ENCODE measurements at places on chromosomes 3 and 15.

GRCh38 chr3:5444253-5444652, 256.7 kb downstream of the EDEM1 start:
- DNase-seq, result no peak

GRCh38 chr3:66662894-66663293, 162.1 kb upstream of the LRIG1 start:
- no peak for DNase-seq

- no peak for DNase-seq
Measured at GRCh38 chr3:79367066-79367465, 400.7 kb downstream of the ROBO1 start.

DNA sequence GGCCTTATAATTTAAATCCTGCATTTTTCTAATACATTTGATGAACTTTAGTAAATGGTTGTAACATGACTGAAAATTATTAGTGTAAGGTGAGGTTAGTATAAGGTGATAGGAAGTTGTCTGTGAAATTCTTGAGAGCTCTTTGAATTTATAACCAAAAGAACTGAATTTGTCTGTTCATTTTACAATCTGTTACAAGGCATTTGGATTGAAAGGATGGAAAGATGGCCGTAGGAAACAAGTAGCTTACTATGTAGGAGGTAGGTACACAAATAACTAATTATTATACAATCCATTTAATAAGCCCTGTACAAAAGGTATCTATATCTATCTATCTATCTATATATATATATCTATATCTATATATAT, 6.6 kb downstream of the DIPK2A start:
- DNase-seq, result no peak

DNA sequence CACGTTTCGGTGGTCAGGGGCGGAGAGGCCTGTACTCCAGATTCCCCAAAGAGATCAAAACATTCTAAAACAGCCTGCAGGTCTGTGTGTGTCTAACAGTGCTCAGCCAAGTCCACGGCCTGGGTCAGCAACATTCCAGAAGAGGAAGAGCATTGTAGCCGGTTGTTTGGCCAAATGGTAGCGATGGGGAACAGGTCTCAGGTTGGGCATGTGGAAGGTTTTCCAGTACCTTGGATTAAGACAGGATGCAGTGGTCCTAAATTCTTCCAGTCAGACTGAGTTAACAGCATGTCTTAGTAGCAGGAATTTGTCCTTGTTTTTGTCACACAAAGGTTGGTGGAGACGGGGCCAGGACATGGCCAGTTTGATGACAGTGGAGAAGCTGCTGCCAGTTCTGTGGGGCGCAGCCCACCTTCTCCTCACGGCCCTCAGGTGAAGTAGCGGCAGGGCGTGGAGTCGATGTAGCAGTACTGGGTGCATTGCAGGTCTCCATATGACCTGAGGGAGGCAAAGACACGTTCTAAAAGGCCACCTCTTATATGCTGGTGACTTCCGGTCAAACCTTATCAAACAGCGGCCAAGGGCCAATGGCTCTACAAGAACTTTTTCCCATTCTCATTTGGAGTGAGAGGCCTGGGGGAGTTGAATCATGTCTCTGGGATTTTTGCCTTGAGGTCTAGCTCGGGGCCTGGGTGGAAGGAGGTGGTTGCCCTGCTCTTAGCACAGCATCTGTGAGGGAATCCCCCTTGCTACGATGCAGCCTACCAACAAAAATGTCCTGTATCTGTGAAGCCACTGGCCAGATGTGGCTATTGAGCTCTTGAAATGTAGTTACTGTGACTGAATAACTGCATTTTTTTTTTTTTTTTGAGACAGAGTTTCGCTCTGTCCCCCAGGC, 24.1 kb downstream of the EAF1 start:
- DNase-seq, result no peak

GRCh38 chr3:168157099-168157700, 61.5 kb upstream of the GOLIM4 start:
- no peak for DNase-seq

DNA sequence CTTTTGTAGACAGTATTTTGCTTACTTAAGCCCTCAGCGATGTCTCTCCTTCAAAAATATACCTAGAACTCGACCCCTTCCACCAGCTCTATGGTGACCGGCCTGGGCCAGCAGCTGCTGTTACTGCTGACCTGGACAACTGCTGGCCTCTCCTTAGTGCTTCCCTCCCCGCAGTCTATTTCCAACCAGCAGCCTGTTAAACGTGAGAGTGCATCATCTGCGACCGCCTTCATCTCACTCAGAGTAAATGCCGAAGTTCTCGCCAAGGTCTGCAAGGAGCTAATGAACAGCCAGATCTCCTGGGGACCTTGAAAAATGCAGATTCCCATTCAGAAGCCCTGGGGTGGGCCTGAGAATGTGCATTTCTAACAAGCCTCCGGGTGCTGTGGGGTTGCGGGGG, 86.7 kb downstream of the RPLP1 start:
- DNase-seq, result no peak

DNA sequence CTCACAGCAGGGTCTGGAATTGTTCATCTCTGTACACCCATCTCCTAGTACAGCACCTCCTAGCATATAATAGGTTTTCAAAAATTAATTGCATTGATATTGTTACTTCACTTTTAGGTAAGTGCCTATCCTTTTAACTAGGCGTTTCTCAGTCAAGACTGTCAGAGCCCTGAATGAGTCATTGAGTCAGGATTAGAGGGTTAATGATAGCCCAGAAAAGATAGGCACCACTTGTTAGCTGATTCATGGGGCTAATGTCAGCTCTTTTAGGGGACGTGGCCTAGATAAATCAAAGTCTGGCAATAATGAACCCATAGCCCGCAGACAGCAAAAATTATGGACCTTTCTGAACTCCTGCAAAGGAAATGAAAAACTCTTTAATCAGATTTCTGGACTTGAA, 42.9 kb downstream of the TIMP4 start:
- DNase-seq, result no peak

DNA sequence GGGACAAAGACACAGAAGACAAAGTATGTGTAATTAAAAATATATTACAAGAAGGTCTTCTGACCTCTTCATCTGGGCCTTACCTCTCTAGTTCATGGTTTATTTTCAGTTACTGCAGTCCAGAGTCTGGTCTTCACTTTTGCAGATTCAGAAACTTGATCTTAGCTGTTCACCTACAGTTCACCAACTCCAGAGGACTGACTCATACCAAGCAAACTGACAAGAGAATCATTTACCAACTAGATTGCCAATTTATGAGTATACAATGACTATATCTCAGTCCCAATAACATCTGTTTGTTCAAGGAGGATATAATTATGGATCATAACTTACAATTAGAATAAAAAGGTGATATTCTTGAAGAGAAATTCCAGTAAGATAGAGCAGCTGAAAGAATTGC, 9.0 kb downstream of the P2RY1 start:
- DNase-seq, result no peak

DNA sequence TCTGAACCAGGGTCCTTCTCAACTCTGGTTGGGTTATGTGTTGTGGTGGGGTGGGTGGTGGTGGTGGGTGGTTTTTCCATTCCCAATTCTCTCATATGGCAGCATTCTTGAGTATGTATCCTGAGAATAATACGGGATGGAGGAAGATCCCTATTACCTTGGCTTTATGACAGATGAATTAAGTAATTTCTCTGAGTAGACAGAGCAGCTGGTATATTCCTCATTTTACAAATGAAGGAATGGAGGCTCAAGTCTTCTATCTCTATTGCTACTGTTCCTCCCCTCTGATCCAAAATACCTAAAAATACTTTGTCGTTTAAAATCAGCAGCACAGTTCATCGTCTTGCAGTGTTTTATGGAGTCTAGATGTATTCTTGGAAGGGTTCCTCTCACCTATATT, 10.4 kb downstream of the GYG1 start:
- no peak for DNase-seq

DNA sequence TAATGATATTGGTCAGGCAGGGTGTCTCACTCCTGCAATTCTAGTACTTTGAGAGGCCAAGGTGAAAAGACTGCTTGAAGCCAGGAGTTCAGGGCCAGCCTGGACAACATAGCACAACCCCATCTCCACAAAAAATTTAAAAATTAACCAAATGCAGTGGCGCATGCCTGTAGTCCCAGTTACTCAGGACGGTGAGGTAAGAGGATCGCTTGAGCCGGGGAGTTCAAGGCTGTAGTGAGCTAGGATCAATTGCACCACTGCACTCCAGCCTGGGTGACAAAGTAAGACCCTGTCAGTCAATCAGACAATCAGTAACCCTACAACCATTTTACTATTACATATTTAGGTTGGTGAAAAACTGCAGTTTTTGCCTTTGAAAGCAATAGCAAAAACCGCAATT, 43.0 kb downstream of the RBM15B start:
- DNase-seq, result no peak

- no peak for DNase-seq
Measured at GRCh38 chr3:134338516-134339261, 35.6 kb downstream of the AMOTL2 start.

GRCh38 chr15:65212097-65212496, 824 bp upstream of the CILP start:
- no peak for DNase-seq

DNA sequence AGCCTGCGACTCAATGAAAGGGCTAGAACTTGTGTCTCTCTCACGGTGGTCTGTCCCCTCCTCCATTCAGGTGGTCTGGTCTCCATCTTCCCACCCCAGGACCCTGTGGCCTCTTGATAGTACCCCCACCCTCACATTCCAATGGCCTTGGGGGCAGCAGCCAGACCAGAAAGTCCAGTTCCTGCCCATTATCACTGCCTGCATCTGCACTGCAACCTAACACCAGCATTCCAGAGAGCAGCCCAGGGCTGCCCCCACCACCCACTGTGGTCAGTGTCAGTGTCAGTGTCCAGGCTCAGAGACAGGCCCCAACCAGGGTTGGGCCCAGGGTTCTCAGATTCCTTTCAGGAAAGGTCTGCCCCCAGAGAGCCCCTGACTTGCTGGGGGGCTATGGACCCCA, 12.6 kb downstream of the IGDCC3 start:
- DNase-seq, result no peak

DNA sequence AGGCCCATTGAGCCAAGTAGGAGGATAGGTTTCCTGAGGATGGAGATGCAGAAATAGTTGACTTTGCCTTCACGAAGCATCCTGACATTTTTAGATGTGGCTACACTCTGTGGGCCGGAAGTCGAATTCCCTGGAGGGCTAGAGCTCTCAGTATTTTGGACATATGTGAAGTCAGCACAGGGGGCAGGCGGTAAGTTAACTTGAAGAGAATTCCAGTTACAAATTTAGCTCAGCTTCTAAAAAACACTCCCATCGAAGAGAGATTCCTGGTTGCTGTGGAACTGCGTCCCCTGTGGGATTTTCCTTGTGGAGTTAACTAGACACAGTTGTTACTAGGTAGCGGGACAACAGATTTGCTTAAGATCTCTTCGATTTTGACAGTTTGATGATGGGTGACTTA, 161.9 kb upstream of the RGMA start:
- DNase-seq, result no peak

GRCh38 chr3:141353652-141354495, 14.4 kb upstream of the ZBTB38 start:
- DNase-seq, result no peak

DNA sequence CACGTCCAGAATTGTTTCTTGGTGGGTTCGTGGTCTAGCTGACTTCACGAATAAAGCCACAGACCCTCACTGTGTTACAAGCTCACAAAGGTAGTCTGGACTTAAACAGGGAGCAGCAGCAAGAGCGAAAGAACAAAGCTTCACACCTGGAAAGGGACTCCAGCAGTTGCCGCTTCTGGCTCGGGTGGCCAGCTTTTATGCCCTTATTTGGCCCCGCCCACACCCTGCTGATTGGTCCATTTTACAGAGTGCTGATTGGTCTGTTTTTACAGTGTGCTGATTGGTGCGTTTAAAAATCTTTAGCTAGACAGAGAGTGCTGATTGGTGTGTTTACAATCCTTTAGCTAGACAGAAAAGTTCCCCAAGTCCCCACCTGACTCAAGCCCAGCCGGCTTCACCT, 194.2 kb upstream of the NDN start:
- DNase-seq, result no peak

GRCh38 chr3:11461226-11461625, 182.5 kb downstream of the VGLL4 start:
- DNase-seq, result no peak

DNA sequence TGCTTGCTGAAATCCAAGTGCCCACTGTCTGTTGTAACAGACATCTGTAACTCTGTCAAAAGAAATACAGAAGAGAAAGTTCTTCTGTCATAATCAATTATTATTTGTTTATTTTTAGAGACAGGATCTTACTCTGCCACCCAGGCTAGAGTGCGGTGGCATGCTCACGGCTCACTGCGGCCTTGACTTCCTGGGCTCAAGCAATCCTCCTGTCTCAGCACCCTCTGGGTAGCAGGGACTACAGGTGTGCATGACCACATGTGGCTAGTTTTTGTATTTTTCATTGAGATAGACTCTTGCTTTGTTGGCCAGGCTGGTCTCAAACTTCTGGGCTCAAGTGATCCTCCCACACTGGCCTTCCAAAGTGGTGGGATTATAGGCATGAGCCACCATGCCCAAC, 177.6 kb upstream of the SETMAR start:
- no peak for DNase-seq

- no peak for DNase-seq
Measured at GRCh38 chr15:51048308-51048707, 46.4 kb downstream of the TNFAIP8L3 start.

- no peak for DNase-seq
Measured at GRCh38 chr3:111229301-111229700, 157.7 kb downstream of the NECTIN3 start.

DNA sequence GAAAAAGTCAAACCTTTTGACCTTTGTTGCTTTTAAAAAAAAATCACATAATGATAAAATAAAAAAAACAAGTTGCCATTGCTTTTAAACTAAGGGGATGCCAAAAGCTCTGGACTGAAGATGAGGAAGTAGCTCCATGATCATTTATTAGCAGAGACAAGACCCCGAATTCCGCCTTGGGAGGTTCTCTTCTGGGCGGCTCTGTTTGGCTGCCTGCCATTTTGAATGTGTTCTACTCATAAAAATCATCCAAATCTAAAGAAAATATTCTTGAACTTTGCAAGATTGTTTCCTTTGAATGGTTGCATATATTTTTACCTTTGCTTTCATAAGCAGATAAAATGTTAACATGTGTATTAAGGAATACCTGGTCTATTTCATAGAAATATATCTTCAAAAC, 63.8 kb downstream of the NCEH1 start:
- DNase-seq, result no peak

DNA sequence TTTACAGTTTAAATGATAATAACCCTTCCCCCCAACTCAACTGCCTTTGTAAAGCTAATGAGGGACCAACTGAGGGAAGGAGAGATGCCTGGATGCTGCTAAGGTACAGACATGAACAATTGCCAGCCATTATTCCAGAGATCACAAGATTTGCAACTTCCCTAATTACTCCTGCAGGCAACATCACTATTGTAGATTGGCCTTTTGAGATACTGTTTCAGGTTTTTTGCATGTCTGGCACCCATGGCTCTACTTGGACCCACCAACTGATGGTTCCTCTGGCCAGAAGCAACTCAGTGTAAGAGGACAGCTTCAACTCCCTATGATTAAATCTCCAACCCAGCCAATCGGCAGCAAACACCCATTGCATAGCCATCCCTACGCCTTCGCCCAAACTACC, 478.7 kb downstream of the FHIT start:
- DNase-seq, result no peak

GRCh38 chr3:78204977-78205376, 1165.1 kb downstream of the ROBO2 start:
- DNase-seq, result peak; percentile 12
